ENCODE measurements at places on chromosomes 2 and 18.

DNA sequence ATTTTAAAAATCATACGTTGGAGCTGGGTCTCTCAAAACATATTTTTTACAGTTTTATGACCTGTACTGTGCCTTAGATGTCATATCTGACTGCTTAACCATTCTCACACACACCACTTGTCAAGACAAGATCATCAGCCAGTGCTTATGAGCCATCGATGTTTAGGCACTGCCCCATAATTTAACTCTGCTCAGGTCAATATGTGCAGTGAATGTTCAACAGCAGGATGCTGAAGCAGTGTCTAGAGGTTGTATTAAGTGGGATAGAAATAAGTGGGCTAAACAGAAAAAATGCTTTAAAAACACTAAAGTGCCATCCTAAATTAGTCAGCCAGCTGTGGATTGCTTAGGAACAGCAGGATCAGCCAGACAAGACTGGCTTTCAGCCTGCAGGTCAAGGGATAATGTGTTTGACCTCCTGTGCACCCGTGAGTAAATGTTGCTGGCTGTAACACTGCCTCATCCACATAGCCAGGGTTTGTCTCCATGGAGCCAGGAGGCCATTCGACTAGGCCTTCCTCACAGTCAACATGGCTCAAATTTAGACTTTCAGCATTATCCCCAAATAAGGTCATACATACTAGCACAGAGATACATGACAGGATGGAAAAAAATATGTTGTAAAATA is 139.0 kb upstream of the NXPH2 start:
- no peak for DNase-seq

- peak; percentile 45 for DNase-seq
These were observed at the start of gene RAD51AP2 for GRCh38 chr2:17518212-17519154. RAD51AP2 (minus strand) TSS chr2:17518440; CDS start chr2:17518415, 25 bp downstream.

DNA sequence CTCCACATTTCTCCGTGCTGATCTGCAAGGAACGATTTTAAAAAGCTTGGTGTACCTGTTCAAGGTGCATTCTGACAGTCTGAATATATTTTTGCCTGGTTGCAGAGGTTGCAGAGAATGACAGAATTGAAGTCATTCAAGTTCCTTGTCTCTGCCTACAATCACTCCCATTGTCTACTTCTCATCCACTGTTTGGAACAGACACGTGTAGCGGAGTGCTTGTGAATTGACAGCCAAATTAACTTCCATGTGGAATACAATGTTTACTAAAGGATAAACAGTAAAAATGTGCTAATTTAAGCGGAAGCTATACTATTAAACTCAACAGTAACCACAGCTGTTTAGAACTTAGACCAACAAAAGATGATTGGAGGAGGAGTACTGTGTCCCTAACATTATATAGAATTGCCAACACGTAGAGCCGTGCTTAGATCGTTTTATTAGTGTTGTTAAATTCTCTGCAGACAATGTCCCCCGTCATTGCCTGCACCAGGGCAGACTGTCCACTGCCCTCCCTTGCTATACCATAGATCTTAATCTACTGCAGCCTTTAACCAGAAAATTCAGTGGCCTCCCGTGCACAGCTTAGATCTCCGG is 87.3 kb upstream of the ZCCHC2 start:
- DNase-seq = peak; percentile 15

- no peak for DNase-seq
These were observed 204.6 kb upstream of the HDAC4 start for GRCh38 chr2:239605409-239605808.

GRCh38 chr2:118089139-118089800 is 999 bp downstream of the INSIG2 start:
- no peak for DNase-seq

DNA sequence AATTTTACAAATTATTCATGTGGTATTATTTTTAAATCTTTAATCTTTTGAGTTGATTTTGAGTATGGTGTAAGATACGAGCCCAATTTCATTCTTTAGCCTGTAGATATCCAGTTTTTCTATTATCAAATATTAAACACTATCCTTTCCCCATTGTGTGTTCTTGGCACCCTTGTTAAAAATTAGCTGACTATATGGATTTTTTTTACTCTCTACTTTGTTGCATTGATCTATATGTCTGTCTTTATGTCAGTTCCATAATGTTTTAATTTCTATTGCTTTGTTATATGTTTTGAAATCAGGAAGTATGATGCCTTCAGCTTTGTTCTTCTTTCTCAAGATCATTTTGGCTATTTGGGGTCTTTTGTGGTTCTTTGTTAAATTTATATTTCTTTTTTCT is 80.9 kb upstream of the ZNF804A start:
- DNase-seq = no peak

- DNase-seq = no peak
These were observed 25.0 kb upstream of the FN1 start for GRCh38 chr2:215460682-215461382.

GRCh38 chr2:176088048-176088936 is 4.2 kb upstream of the HOXD13 start:
- DNase-seq = peak; percentile 5

- no peak for DNase-seq
These were observed 86.6 kb downstream of the VWC2L start for GRCh38 chr2:214497489-214497888.

DNA sequence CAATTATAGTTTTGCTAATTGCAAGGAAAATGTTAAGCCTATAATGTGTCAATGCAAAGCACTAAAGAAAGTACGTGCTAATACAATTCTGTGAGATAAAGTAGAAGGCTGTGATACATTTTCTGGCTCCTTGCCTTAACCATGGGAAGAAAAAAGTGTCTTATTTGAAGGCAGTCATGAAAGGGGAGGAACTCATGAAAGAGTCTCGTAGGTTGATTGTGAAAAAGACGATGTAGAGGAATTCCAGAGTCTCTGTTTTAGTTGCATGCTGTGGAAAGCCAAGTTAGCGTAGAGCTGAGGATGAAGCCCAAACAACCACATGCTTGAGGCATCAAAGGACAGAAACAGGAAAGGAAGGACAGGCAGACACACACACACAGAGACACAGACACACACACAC is 214.1 kb downstream of the MEIS1 start:
- DNase-seq = no peak

DNA sequence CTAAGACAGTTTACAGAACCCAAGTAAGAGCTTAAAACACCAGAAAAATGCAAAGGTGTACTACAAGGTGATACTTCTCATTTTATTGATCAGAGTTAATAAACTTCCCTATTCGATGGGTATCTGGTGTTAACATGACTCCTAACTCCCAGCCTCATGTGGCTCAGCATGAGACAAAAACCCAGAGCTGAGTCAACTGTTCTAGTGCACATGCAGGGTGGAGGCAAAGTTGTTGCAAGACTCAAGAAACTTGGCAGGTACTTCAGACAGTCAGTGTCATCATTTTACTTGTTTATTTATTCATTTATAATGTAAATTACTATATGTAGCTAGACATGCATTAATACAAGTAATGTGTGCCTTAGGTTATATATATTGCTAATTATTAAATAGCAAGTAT is 216.6 kb upstream of the DSEL start:
- DNase-seq = no peak

DNA sequence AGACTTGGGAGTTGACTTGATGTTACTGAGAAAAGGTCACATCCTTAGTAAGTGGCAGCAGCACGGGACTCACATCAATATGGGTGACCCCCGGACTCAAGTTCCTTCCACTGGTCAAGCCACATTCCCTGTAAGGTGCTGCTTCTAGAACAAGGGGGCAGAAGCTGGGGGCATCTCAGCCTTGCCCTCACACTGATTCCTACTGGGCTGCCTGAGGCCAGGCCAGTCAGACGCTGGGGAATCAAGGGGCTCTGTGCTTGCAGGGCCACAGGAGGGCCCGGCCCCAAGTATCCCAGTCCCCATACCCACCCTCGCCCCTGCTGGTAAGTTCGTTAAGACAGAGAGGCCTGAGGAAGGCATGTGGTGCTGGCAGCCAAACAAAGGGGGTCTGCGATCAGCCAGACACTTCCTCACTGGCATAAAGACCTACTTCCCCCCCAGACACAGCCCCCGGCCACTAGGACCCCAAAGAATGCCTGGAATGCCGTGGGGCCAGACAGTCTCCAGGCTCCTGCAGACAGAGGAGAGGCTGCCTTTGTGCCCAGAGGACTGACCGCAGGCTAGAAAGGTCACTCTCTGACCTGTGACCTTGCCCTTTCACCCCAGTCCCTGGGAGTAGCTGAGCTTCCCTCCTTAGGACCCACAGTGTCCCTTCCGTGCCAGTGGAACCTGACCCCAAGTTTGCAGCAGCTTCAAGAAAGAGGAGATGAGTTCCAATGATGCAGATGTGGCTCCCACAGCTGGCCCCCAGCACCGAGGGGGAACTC is 83.6 kb downstream of the HS1BP3 start:
- no peak for DNase-seq

GRCh38 chr2:193584522-193584938 is 1389.8 kb upstream of the TMEFF2 start:
- no peak for DNase-seq
